ENCODE measurements at places on chromosomes 6 and 20.

DNA sequence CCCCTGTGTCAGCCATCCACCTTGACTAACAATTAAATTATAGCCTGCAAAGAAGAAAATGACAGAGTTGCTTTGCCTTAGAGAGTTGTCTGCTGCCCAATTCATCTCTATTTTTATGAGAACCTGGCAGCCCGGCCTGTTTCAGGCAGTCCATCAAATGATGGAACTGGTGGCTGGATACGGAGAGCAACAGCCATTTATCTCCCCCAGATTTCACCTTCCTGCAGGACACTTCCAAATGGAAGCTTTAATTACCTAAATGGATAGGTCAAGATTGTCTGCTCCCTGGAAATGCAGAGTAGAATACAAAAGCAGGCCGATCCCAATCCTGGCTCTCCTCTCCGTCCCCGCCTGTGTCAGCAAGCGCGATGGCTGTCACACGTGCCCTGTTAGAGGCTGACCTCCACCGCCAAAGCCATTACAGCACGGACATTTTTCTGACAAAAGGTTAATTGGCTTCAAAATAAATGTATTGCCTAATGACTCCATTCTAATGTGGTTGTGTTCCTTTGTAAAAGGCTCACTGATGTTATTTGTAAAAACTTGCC lies 86.7 kb downstream of the PACRG start:
- DNase-seq: no peak

DNA sequence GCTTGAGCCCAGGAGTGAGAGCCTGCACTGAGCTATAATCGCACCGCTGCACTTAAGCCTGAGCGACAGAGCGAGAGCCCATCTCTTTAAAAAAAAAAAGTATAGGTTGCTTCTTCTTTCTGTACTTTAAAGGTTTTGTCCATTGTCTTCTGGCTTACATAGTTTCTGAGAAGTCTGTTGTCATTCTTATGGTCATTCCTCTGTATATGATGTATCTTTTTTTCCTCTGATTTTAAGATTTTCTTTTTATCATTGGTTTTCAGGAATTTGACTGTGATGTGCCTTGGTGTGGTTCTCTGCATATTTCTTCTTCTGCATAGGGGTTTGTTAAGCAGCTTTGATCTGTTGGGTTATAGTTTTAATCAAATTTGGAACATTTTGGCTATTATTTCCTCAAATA lies 29.1 kb downstream of the QRSL1 start:
- DNase-seq: no peak

DNA sequence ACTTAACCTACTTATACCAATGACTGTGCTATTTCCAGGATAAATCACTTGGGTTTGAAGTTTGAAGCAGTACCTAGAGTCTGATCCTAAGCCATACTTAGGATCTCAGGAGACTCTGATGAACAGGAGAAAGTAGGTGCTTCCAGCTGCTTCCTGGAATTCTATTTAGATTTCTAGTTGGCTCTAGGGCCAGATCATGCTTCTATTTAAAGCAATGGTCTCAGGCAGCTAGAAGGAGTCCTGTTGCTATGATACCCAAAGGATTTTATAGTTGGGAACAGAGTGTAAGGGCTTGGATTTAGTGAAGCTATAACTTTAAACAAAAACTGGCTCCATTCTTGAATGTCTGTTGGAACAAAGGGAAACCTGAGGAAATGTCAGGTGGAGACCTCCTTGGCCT lies 52.4 kb upstream of the TINAG start:
- DNase-seq: no peak

- DNase-seq: no peak
Measured at GRCh38 chr6:145112711-145113148, 622.6 kb downstream of the EPM2A start.

- no peak for DNase-seq
Measured at GRCh38 chr6:3724451-3725144, 26.9 kb downstream of the PXDC1 start.

- DNase-seq: no peak
Measured at GRCh38 chr6:134346932-134347545, 29.1 kb upstream of the SGK1 start.

DNA sequence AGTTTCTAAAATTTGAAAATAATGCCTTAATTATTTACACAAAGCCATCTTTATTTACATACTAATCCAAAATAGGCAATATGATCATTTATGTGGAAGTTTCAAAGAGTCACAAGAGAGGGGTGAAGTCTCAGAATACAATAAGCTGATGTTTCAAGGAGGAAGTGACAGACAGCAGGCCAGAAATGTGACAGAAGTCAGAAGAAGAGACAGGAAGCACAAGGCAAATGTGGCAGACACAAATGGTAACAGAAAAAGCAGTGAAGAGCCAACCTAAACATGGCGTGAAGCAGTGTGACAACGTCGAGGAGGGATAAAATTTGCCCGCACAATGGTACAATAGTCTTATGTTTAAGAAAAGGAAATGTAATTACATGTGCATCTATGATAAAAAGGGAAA lies 59.8 kb downstream of the SHPRH start:
- no peak for DNase-seq

GRCh38 chr20:9241232-9241692 lies 172.4 kb downstream of the PLCB4 start:
- no peak for DNase-seq

GRCh38 chr6:129287231-129288177 lies 404.6 kb downstream of the LAMA2 start:
- no peak for DNase-seq

DNA sequence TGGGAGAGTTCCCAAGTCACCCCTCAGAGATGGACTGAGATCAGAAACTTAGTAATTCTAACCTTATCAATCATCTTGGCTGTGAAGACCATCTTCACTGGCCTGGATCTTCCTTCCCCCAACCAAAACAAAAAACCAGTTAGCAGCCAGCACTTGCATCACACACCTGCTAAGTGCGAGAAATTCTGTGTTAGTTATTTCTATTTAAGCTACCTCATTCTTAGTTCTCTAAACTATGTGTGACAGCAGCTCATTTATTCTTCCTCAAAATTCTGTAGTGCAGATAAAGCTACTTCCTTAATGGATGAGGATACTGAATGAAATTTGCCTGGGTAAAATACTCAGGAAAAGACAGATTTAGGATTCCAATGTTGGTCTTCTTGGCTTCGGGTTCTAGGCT lies 18.2 kb upstream of the TAGAP start:
- no peak for DNase-seq

GRCh38 chr6:42264852-42265390 lies 47.3 kb upstream of the MRPS10 start:
- DNase-seq: no peak

- DNase-seq: no peak
Measured at GRCh38 chr6:170385506-170385905, 78.9 kb downstream of the FAM120B start.

DNA sequence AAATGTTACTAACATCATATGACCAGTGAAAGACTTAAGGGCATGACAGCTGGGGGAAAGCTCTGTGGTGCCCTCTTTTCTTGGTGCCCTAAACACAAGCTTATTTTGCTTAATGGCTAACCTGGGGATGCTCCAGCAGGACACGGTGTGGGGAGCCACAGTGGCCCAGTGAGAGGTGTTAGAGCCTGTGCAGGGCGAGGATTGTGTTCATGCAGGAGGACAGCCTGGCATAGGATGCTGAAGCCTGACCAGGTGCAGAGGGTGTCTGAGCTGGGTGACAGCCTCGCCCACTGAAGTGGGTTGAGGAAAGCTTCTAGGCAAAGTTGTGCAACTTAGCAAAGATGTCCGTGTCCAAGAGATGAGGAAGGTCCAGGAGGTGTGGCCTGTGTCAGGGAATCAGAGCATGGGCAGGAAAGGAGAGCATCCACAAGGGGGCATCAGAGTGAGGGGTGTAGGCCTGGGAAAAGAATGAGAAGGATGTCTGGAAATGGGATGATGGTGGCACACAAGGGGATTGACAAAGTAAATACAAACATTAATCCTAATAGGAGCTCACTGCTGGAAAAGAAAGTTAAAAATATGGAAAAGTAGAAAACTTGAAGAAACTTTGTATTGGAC lies 33.9 kb downstream of the SLC17A4 start:
- no peak for DNase-seq

DNA sequence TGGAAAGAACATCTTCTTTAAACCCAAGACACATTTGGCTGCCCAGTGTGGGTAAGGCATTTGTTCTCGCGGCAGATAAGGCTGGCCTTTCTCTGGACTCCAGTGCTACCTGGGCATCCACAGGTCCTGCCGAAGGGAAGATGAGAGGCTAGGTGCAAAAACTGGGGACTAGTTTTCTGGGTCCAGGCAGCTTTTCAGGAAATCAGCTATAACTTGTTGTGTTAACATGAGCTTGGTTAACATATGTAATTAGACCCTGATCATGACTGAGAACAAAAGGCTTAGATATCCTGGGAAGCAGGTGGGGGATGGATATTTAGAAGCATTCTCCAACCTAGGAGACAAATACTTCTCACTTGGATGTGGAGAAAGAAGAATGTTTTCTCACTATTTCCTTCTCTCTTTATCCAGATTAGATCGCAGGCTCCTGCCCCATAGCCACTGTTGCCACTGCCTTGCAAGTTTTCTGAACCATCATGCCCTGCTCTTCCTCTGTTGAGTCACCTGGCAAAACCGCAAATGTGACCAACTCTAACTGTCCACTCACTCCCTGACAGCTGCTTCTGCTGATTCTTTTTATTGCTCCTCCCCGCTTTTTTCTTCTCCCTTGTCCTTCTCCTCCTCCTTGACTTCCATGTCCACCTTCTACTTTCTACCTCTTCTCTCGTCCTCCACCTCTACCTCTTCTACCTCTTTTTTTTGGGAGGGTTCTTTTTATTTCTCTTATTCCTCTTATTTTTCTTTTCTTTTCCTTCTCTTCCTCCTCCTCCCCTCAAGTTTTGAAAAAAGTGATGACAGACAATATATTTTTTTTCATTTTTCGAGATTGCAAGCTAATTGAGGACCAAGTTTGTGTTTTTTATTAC lies 258.1 kb downstream of the UTRN start:
- no peak for DNase-seq

- DNase-seq: no peak
Measured at GRCh38 chr6:1384549-1385128, 4.7 kb upstream of the FOXF2 start.

DNA sequence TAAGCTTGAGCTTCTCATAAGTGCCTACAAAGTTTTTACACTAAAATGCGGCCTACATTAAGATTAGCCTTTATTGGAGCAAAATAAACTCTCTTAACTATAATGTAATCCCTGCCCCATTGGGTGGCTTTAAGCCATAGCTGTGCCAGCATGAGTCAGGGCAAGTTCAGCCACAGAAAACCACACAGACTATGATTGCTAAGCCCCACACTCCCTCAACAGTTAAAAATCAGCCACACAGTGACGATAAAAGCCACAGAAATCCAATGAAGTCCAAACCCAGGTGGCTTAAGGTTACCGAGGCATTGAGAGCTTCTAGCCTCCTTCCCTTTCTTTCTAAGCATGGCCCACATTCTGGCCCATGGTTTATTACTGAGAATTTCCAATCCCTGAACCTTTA lies 61.6 kb downstream of the GRM1 start:
- no peak for DNase-seq

GRCh38 chr20:51140671-51141070 lies 117.8 kb upstream of the KCNG1 start:
- no peak for DNase-seq

GRCh38 chr20:6305536-6305935 lies 182.7 kb upstream of the FERMT1 start:
- DNase-seq: no peak

GRCh38 chr6:157763904-157764177 lies 59.2 kb upstream of the SNX9 start:
- DNase-seq: no peak

DNA sequence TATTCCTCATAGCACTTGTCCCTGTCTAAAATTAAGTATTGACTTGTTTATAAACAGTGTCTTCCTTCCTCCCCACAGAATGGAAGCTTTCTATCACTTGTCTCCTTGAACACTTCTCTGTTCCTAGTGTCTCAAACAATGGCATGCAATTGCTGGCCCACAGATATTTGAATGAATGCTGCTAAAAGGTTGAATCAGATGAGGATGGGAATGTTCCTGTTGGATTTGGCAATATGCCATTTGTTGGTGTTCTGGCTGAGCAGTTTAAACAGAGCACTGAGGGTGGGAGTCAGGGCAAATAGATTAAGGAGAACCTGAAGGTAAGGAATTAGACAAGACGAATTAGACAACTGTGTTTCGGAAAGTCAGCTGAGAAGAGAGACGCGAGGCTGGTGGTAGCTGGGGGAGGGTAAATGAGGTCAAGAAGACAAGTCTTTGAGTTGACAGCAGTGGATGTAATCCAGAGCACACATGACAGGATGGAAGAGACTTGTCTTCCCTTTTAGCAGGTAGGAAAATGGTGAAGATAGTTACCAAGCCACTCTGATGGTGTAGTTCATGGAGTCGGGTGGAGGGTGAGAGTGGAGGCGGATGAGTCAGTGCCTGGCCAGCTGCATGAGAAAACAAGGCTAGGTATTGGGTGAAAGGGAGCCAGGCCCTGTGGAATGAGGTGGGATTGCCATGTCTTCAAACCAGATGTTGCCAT lies 58.3 kb upstream of the GNRH2 start:
- DNase-seq: no peak

DNA sequence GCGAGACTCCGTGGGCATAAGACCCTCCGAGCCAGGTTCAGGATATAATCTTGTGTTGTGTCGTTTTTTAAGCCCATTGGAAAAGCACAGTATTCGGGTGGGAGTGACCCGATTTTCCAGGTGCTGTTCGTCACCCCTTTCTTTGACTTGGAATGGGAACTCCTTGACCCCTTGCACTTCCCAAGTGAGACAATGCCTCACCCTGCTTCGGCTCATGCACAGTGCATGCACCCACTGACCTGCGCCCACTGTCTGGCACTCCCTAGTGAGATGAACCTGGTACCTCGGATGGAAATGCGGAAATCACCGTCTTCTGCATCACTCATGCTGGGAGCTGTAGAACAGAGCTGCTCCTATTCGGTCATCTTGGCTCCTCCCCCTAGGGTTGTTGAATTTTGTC lies 307.7 kb upstream of the DEFB115 start:
- DNase-seq: no peak

DNA sequence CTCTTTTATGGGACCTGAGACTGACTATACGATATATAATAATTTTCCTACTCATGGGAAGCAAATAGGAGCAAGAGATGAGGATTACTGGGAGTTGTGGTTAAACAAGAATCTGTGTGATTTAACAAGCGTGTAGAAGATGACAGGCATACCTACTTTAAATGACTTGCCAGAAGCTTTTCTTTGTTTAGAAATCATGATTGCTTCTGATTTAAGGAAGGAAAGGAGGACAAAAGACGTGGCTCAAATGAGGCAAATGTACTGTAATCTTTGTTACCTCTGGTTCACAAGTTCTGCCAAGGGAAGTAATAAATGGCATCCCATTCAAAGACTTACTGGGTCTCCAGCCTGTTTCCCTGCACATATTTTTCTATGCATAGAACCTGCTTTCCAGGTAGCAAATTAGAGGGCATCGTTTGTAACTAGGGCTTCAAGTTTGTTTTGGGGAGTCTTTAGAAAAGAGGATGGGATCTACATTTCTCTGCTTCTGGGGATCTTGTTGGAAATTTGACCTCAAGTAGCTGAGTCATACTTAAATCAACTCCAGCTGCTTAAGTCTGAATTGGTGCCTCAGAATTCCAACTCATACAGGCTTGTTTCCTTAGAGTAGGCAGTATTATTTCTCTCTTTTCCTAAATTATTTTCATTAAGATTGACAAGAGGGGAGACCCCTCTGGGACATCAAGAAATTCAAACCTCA lies 2.9 kb upstream of the TRMT11 start:
- no peak for DNase-seq

Measured in stimulated activated CD8-positive, alpha-beta memory T cell treated with anti-CD3 and anti-CD28 coated beads, Interleukin-12 subunit alpha, Interleukin-12 subunit beta, amount 100 ng/mL, for 4 hours (primary cell).